ENCODE measurements at places on chromosomes 16 and 17.

- no peak for DNase-seq
Measured at GRCh38 chr17:68700421-68700820, 99.3 kb upstream of the FAM20A start.

GRCh38 chr16:13835387-13835786 lies 84.6 kb upstream of the ERCC4 start:
- no peak for DNase-seq

DNA sequence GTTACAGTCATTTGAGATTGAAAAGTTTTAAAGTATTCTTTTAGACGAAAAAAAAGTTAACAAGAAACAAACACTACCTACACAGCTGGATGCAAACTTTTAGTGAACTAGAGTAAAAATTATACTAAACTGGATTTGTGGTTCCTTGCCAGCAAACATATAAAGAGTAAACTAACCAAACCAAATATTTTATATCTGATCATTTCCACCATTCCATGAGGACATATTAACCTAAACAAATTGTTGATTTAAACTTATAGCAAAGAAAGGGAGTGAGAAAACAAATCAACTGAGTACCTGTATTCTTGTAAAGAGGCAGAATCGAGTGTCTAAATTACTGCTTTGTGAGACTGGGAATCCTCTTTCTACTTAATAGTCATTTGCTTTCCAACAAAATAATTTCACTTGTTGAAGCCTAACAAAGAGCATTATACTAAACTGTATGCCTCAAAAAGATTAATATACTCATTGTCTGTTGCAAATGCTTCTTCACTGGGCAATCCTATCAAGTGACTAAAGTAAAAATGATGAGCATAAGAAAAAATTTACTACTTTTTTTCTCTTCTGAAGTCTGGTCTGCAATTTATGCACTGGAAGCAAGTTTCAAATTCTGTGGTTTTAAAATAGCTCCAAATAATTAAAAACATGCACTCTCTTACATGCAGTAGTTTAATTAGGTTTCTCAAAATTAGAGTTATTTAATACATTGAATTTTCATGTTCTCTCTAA lies 37.5 kb downstream of the AKAP10 start:
- no peak for DNase-seq

GRCh38 chr17:46733837-46734475 lies 84.5 kb downstream of the WNT3 start:
- DNase-seq: no peak

GRCh38 chr16:29662729-29663015 lies 375 bp upstream of the SPN start:
- no peak for DNase-seq

GRCh38 chr17:67027031-67027628 lies 17.2 kb upstream of the CACNG1 start:
- DNase-seq: no peak

GRCh38 chr17:72691586-72691985 lies 400.9 kb downstream of the SLC39A11 start:
- DNase-seq: peak; percentile 91

GRCh38 chr17:4945176-4945943 lies 3.0 kb downstream of the PFN1 start:
- DNase-seq: peak; percentile 47

DNA sequence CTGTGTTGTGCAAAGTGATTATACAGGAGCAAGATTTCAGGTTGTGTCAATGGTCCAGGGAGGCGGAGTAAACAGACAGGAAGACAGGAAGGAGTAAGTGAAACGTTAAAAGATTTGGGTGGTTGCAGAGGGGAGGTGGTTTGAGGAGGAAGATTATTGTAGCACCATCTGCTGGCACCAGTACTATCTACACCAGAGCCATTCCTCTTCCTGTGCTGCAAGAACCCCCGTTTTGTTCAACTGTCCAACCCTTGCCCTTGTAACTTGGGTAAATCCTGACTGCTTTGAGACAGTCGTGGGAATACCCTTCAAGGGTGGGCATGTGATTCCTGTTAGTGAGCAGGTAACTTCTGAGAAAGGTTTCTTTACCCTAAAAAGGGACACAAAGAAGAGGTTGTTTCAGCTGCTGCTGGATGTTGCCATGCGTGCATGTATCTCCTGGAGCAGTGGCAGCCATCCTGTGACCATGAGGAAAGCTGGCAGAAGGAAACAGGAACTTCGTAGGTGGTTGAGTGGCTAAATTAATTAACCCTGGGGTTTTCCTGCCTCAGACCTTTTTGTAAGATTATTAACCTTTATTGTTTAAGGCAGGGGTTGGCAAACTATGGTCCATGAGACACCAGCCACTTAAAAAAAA lies 124.1 kb downstream of the PRKCA start:
- DNase-seq: no peak

- no peak for DNase-seq
Measured at GRCh38 chr16:12059216-12059769, 82.8 kb downstream of the SNX29 start.

DNA sequence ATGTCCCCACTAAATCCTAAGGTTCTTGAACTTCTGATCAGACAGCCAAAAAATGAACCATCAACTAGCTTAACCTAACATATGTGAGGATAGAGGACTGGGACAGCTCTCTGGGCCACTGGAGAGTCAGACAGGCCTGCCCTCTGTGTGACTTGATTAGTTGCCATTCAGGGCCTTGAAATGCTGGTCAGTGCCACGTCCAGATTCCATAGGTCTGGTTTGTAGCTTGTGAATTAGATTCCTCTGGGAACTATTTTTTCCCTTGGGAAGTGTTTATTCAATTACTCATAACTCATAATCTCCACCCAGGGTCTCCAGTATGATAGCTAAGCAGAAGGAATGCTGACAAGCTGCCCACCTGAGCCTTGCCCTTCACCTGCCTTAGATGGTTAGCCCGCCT lies 48.2 kb downstream of the IGF2BP1 start:
- no peak for DNase-seq

DNA sequence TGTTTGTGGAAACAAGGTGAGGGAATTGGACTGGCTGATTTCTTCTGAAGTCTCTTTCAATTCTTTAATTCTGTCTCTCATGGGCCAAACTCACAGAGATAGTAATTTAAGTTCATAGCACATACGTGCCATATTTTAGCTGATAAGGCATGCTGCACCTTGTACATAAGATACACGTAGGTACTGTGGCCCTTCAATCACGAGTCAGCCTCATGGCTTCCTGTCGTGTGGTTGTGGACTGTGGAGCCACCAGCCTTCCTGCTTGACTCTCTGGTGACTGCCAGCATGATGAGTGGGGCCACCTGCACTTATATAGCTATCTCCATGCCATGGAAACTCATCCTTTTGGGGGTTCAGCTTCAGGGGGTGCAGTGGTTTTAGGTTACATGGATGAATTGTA lies 25.1 kb downstream of the KSR1 start:
- DNase-seq: no peak

DNA sequence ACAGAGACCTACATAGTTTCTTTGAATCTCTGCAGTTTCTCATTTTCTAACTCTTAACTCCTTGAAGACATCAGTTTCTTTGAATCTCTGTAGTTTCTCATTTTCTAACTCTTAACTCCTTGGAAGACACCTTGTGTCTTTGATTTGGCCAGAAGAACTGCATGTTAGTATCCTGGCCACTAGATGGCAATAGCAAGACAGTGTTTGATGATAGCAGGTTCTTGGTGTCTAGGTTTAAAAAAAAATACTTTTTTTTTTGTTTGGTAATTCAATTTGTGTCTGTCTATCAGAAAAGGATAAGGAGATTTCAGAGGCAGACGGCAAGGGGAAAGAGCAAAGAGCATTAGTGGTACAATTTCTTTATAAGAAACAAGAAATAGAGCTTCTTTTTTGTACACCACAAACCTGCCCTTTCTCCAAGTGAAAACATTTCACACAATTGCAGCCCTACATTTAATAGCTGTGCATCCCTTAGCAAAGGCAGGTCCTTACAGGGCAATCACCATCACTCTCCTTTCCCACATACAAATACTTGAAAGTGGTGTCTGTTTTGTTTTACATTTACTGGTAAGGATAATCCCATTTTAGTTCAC lies 1324.9 kb upstream of the CDH8 start:
- DNase-seq: peak; percentile 14

DNA sequence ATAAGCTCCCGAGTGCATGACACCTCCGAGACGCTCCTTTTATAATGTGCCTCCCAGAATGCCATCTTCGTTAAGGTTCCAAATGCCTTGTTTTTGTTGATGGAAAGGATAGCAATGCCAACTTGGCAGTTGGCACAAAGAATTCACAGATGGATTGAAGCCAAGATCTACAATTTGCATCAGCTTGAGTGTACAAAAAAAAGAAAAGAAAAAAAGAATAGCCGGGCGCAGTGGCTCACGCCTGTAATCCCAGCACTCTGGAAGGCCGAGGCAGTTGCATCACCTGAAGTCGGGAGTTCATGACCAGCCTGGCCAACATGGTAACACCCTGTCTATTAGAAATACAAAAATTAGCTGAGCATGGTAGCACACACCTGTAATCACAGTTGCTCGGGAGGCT lies 7.6 kb downstream of the TBC1D16 start:
- no peak for DNase-seq

DNA sequence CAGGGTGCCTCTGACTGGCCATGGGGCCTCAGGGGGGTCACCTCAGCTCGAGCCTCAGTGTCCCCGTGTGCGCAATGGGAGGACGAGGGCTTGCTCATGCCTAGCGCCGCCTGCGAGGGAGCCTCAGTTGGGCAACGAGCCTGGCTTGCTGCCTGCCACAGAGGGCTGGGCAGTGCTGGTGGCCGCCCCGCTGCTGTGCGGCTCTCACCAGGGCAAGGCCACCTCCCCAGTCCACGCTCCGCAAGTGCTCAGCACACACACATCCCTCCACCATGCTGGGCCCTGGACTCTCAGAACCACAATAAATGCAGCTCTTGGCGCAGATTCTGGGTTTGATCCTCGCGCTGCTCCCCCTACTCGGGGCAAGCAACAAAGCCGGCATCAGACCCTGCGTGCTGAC lies 76.2 kb downstream of the ENGASE start:
- DNase-seq: no peak

GRCh38 chr17:38910325-38910724 lies 15.1 kb upstream of the LASP1NB start:
- DNase-seq: no peak

GRCh38 chr17:33163533-33164168 lies 129.4 kb downstream of the ASIC2 start:
- no peak for DNase-seq

DNA sequence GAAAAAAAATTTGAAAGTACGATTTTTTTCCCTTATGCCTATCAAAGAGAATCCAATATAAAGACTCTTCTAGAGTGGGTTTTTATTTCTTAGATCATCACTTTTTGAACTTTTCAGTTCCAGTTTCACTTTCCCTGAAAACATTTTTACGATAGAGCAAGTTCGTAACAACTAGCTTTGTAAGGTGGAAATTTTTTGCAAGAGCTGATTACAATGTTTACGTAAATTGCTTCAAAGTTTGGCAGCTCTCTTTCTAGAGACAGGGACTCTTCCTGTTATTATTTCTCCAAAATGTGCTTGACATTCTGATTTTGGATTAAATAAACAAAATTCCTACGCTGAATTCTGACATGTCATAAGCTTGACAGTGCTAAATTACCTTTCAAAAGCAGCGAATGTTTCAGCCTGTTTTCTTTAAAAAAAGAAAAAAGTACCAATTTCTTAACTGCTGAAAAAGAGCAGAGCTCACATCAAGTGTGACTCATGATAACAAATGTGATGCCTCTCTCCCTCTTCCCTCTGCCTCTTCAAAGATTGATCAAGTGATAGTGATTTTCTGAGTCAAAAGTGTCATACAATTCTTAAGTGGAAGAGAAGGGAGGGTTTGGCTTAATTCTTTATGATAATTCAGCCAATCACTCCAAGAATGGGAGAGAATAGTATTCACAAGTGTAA lies 175.2 kb downstream of the KCNJ2 start:
- no peak for DNase-seq

DNA sequence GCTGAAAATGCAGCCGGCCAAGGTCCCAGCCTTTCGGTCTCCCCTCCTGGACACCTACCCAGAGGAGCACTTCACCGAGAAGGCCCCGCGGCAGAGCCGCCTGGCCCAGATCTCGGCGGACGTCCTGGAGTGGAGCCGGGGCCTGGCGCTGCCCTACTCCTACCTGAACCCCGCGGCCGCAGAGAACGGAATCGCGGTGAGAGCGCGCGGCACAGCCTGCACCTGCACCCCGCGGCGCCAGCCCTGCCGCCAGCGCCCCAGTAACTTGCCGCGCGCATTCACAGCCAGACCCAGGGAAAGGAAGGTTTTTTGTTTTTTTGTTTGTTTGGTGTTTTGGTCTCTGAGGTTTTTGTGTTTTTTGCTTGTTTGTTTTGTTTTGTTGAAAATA lies 15.2 kb downstream of the ALOX12B start:
- DNase-seq: no peak

- DNase-seq: no peak
Measured at GRCh38 chr16:84874004-84874435, 54.2 kb downstream of the CRISPLD2 start.

DNA sequence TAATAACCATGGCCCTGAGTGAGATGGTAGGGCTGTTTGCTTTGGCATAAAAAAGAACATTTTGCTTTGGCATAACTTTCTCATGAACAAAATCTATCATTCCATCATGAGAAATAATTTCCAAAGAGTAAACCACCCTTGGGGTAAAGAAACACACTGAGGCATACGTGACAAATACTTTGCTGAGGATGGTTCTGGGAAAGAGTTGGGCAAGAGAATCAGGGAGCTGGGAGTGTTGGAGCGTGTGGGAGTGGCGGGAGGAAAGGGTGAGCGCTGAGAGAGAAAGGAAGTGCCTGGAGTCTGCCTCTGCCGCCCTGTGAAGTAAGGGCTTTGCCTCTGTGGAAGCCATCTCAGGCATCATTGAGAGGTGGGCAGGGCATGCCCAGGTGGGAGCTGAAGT lies 60.2 kb upstream of the ARHGAP44 start:
- no peak for DNase-seq

DNA sequence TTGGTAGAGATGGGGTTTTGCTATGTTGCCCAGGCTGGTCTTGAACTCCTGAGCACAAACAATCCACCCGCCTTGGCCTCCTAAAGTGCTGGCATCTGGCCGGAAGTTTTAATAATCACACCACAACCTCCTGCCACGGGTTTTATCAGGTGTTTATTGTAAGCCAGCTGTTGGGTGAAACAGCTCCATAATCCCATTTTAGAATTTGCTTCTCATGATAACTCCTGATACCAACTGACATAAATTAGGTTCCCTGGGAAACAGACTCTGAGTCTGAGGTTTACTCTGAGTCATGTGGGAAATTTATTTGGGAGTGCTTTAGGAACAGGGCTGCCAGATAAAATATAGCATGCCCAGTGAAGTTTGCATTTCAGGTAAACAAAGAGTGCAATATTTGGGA lies 122.6 kb upstream of the MED13 start:
- no peak for DNase-seq

- no peak for DNase-seq
Measured at GRCh38 chr17:67377488-67378453, 690 bp downstream of the PITPNC1 start.

- DNase-seq: no peak
Measured at GRCh38 chr16:695355-696089, 5.3 kb upstream of the WDR24 start.

All from AG04449 (cell line).